ENCODE measurements at places on chromosomes 16 and 17. TPM values are rescaled to one million over a fixed set of nuclear protein-coding genes. Genes with fewer than 3 reads are reported as not detected.

The ACSM5 gene
- total RNA-seq: not detected

The LPO gene
- total RNA-seq: not detected

The OGFOD3 gene
- 21.5 TPM for total RNA-seq

The RHBDL1 gene
- 0.49 TPM for total RNA-seq

GRCh38 chr17:12519956-12520594, 145.6 kb upstream of the MYOCD start:
- DNase-seq: no peak

DNA sequence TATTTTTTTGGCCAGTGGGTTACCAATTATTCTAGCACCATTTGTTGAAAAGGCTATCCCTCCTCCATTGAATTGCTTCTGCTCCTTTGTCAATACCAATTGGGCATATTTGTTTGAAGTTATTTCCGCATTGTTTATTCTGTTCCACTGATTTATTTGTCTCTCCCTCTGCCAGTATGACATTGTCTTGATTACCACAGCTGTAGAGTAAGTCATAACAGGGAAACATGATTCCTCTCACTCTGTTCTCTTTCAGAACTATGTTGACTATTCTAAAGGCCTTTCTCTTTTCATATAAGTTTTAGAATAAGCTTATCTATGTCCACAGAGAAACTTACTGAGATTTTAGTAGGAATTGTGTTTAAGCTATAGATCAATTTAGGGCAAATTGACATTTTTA, 94.3 kb downstream of the MAP2K6 start:
- DNase-seq: no peak

DNA sequence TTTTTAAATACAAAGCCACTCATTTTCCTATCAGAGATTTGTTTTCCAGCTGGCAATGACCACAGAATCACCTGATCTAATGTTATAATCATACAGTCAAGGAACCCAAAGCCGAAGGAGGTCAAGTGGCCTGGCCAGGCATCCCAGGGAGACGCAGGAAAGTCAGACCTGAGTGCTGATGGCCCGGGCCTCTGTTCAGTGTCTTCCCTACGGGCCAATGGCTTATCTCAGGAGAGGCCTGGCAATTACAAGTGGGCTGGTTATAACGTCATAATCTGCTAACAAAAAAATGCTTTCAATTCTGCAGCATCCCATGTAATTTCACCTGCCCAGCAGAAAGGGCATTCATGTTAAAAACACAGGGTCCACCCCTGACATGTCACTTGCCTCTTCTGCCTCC, 43.5 kb downstream of the ARHGAP17 start:
- no peak for DNase-seq

GRCh38 chr17:41455236-41455635, 11.9 kb downstream of the KRT32 start:
- no peak for DNase-seq

GRCh38 chr16:77531752-77532151, 96.9 kb upstream of the ADAMTS18 start:
- DNase-seq: no peak

- peak; percentile 55 for DNase-seq
These were observed 7.9 kb downstream of the ENGASE start for GRCh38 chr17:79082311-79083190.

DNA sequence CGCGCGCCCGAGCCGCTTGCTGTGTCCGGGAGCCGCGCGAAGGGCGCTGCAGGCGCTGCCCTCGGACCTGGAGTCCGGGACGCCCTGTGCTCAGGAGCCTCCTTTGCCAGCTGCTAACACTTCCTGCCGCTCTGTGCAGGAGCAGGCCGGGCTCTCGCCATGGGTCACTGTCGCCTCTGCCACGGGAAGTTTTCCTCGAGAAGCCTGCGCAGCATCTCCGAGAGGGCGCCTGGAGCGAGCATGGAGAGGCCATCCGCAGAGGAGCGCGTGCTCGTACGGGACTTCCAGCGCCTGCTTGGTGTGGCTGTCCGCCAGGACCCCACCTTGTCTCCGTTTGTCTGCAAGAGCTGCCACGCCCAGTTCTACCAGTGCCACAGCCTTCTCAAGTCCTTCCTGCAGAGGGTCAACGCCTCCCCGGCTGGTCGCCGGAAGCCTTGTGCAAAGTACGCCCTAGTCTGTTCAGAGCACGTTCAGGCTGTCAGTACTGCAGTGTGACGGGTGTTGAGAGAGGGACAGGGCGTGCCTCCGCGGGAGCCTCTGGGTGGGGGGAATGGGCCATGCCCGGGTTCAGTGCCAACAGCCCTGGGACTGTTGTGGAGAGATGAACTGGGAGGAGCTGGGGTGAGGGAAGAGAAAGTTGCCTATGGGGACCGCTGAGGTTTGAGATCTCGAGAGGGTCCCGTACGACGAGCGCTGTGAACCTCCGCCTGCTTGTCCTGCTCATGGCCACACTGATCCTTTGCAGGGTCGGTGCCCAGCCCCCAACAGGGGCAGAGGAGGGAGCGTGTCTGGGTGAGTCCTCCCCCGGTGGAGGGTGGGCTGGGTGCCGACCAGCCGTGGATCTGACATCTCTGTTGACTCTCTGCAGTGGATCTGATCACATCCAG, 1.3 kb downstream of the ZNF276 start:
- DNase-seq: peak; percentile 75

GRCh38 chr16:78894886-78895285, 705.7 kb downstream of the MAF start:
- no peak for DNase-seq

DNA sequence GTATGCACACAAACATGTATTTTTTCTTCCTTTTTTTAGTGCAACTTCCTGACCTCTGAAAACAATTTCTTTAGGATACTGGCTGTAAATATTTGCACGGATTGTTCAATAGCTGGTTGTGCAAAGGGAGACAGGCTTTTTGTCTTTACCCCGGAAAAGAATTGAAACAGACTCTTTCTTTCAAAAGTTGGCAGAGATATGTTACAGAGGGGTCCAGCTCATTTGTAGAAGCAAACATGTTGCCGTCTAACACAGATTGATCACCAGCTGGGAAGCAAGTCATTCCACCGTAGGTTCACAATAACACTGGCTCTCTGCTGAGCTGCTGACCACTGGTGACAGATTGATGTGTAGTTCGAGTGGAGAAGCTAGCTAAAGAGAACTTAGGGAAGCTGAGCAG, 130.9 kb downstream of the STX8 start:
- no peak for DNase-seq

DNA sequence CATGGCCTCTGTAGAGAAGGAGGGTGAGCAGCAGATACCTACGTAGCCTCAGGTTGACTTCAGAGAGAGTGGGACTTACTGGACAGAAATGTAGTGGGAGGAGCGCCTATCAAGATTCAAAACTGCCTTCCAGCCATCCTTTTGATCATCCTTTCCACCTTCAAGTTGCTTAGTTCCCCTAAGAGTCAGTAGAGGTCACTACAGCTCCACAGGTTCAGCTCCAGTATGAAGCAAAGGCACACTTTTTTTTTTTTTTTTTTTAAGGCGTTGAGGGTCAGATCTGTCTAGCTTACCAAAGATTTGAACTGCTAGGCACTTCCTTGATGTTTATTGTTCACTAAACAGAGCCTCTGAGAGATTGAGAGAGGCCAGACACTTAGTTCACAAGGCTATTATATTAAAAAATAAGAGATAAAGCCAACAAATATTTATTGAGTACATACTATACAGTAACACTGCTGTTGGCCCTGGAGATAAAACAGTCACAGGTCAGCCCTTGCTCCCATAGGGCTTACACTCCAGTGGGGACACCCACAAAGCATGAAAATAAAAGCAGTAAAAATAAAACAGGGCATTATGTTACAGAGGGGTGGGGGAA, 3.1 kb downstream of the RNF227 start:
- peak; percentile 36 for DNase-seq

DNA sequence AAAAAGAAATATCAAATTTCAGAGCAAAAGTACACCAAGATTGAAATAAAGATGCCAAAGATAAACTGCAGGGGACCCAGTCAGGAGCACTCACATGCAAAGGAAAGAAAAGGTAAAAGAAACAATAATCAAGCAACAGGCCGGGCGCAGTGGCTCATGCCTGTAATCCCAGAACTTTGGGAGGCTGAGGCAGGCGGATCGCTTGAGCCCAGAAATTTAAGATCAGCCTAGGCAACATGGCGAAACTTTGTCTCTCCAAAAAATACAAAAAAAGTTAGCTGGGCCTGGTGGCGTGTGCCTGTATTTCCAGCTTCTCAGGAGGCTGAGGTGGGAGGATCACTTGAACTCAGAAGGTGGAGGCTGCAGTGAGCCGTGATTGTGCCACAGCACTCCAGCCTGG, 107.6 kb upstream of the SMURF2 start:
- no peak for DNase-seq

- no peak for DNase-seq
These were observed 9.6 kb downstream of the STX8 start for GRCh38 chr17:9566067-9566466.

DNA sequence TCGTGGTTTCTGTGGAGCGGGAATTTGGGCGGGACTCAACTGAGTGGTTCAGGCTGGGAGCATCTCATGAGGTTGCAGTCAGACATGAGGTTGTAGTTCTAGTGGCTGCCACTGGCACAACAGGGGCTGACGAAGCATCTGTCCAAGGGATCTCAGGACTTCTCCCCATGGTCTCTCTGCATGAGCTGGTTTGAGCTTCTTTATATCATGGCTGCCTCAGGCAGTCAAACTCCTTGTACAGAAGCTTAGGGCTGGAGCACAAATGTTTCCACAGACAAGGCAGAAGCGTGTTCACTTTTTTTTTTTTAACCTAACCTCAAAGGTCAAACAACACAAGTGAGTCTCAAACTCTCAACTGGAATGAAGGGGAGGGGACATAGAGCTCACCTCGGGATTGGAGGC, 243.3 kb downstream of the MSI2 start:
- no peak for DNase-seq

DNA sequence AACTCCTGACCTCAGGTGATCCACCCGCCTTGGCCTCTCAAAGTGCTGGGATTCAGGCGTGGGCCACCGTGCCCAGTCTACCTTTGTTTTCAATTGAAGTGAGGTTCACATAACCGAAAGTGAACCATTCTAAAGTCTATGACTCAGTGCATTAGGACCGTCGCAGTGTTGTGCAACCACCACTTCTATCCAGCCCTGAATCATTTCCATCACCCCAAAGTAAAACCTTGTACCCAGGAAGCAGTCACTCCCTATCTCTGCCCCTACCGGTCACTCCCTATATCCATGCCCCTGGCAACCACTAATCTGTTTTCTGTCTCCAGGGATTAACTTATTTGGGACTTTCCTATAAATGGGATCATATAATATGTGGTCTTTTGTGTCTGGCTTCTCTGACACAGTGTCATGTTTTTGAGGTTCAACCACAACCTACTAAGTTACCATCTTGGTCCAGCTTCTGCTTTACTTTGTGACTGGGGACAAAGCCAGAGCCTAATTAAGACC, 28.3 kb upstream of the CDC42EP4 start:
- DNase-seq: no peak

- no peak for DNase-seq
These were observed 36.3 kb downstream of the GNA13 start for GRCh38 chr17:65020284-65020683.

Measured in activated naive CD8-positive, alpha-beta T cell treated with anti-CD3 and anti-CD28 coated beads for 36 hours (primary cell).